Stimulated activated CD8-positive, alpha-beta memory T cell treated with anti-CD3 and anti-CD28 coated beads, Interleukin-12 subunit alpha, Interleukin-12 subunit beta, amount 100 ng/mL, for 4 hours (primary cell): ENCODE measurements at places on chromosomes 6 and 20.

DNA sequence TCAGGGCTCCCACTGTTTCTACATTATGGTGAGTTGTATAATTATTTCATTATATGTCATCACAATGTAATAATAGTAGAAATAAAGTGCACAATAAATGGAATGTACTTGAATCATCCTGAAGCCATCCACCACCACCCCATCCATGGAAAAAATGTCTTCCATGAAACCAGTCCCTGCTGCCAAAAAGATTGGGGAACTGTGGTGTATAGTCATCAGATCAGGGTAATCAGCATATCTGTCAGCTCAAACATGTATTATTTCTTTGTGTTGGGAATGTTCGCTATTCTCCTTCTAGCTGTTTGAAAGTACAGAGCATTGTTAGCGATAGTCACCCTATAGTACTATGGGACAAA lies 33.8 kb upstream of the SLC22A23 start:
- DNase-seq: no peak

DNA sequence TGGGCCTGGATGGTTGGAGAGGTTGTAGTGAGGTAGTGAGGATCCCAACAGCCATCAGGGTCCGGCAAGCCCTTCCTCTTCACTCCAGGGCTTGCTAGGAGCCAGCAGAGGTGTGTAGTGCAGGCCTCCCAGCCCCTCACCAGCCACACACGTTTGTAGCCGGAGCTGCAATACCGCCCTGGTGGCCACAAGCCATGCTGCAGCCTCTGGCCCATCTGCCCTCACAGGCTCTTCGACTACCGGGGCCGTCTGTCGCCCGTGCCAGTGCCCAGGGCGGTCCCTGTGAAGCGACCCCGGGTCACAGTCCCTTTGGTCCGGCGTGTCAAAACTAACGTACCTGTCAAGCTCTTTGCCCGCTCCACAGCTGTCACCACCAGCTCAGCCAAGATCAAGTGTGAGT lies 36.4 kb downstream of the EIF2S2 start:
- DNase-seq: no peak

- DNase-seq: no peak
Observed at GRCh38 chr6:169960886-169961611, 209.6 kb downstream of the ERMARD start.

DNA sequence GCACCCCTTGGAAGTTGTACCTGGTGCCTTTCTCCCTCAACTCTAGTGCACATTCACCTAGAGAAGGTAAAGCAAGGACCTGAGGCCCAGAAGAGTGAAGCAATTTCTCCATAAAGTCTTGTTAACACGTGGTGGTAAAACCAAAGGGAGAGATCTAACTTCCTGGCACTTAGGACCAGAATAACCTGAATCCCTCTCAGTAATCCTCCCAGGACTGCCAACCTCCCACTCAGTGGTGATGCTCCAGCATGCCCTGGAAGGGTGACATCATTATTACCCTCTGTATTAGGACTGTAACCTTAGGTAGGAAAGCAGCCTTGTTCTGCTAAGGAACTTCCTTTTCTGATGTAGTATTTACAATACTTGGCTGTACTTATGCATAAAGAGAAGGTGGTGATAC lies 330.6 kb upstream of the MARCKS start:
- no peak for DNase-seq

- no peak for DNase-seq
Observed at GRCh38 chr6:148967541-148967956, 220.7 kb downstream of the UST start.

DNA sequence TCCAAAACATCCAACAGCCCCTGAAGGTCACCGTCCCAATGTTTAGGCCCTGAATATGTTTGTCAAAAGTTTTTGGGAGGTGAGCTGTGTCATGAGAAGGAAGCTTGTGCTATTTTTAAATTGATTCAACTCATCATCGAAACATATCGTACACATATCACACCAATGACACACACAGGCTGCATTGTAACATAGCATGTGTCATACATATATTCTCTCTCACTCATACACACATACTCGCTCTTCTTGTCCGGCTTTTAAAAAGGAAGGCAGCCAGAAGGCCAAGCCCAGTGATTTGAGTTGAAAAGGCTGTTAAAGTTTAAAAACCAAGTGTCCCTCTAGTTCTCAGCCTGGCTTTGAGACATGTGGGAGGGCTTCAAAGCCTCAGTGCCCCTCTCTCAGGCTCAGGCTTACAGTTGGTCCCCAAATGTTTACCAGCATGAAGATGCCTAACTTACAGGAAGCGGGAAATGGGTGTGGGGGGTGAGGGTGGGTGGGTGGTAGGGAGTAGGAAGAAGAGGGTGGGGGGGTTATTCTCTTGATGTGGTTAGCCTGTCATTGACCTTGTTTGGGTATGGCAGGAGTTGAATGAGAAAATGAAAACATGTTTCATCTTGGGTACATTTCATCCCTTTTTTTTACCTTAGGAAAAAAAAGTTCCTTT lies 3.3 kb upstream of the PRDM1 start:
- no peak for DNase-seq

GRCh38 chr6:22651731-22652130 lies 82.4 kb downstream of the HDGFL1 start:
- DNase-seq: no peak

GRCh38 chr6:127950566-127951145 lies 49.8 kb upstream of the THEMIS start:
- no peak for DNase-seq

DNA sequence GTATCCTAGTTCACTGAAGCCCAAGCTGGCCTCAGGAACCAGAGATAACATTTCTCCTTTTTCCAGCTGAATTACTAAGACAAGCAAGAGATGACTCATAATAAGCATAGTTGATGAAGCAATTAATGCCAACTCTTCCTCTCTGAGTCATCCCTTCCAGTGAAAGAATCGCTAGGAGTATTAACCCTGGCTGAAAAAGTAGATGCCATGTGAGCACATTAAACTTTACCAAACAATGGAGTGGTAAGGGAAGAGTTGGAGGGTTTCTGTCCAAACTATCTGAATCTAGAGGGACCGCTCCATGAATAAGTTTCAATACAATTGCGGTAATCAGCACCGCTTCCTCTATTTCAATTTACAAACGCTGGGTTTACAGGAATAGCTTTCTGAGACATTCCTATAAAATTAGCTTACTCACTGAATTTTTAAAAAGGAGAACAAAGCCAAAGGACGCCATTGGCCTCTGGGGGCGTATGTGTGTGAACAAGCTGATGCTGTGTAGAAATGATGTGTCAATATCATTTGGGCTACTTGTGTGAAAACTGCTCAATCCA lies 48.3 kb downstream of the ATXN1 start:
- no peak for DNase-seq

DNA sequence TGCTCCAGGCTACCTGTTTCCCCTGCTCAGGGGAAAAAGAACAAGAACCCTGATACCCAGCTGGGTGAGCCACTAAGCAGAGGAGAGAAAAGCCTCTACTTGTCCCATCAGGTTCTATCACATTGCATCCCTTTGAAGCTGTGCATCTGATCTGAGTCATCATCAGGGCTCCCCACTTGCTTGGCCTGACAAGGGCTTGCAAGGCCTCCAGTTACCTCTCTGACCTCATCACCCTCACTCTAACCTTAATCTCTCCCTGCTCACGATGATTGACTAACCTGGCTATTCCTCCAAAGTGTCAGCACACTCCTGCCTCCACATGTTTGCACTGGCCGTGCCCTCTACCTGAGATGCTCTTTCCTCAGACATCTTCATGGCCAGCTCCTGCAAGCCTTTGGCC lies 309.5 kb upstream of the CHD6 start:
- no peak for DNase-seq

- no peak for DNase-seq
Observed at GRCh38 chr6:87066449-87067333, 28.2 kb downstream of the CGA start.

GRCh38 chr20:51076786-51077685 lies 54.1 kb upstream of the KCNG1 start:
- no peak for DNase-seq
